Frontal cortex (tissue), 4 donors: ENCODE measurements at places on chromosomes 5 and 9.

GRCh38 chr5:74966141-74967026 is 86.0 kb downstream of the GCNT4 start:
- DNase-seq, result no peak

- DNase-seq, result no peak
Measured at GRCh38 chr5:9337928-9338595, 207.8 kb downstream of the SEMA5A start.

DNA sequence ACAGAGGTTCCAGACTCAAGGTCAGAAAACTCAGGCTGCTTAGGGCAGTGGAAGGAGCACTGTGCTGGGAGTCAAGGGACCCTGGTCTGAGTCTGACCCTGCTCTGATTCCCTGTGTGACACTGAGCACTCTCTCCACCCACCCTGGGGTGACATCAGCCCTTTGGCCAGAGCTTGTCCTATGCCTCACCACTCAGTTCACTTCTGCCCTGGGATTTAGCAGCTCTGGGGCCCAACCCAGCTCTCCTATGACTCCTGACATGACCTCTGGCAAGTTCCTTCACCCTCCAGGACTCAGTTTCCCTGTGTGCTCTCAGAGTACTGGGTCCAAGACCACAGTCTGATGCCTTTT is 63.9 kb downstream of the FAM114A2 start:
- no peak for DNase-seq

DNA sequence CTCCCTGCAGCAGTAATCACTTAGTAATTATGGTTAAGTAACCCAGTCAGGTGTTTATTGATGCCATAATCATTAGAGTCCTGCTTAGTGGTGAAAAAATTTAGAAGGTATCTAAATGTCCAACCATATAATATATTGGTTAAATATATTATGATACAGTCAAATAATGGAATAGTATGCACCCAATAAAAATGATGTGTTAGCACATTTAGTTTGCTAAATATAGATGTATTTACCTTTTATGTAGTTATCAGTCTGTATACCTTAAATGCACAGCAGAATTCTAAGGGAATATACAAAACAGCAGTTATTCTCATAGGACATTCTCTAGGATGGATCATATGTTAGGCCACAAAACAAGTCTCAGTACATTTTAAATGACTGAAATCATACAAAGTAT is 90.4 kb downstream of the PRKACG start:
- no peak for DNase-seq

- no peak for DNase-seq
Measured at GRCh38 chr5:111755345-111755941, 1.6 kb downstream of the NREP start.

GRCh38 chr9:133148199-133149129 is 15.2 kb downstream of the GBGT1 start:
- DNase-seq, result no peak

DNA sequence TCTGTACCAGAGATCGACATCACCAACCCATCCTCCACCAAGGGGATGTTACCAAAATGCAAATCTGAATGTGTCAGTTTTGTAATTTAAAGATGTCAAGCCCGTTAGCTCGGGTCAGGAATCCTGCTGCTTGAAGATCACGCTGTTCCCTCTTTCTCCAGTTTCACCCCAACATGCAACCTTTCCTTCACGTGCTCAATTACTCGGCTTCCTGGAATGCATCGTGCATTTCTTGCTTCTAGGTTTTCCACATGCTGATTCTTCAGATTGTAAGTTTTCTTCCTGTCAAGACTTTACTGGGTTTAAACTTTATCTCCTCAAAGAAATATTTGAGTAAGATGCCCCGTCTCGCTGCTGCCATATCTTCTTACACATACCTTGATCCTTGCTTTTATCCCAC is 209.5 kb upstream of the SNX2 start:
- no peak for DNase-seq

- DNase-seq, result no peak
Measured at GRCh38 chr5:10637944-10638343, 74.1 kb downstream of the ANKRD33B start.
